ENCODE measurements at places on chromosomes 2 and 18.

- no peak for DNase-seq
Observed at GRCh38 chr2:29459445-29460179, 344.4 kb downstream of the CLIP4 start.

- DNase-seq, result no peak
Observed at GRCh38 chr18:67599277-67599676, 82.8 kb upstream of the DSEL start.

DNA sequence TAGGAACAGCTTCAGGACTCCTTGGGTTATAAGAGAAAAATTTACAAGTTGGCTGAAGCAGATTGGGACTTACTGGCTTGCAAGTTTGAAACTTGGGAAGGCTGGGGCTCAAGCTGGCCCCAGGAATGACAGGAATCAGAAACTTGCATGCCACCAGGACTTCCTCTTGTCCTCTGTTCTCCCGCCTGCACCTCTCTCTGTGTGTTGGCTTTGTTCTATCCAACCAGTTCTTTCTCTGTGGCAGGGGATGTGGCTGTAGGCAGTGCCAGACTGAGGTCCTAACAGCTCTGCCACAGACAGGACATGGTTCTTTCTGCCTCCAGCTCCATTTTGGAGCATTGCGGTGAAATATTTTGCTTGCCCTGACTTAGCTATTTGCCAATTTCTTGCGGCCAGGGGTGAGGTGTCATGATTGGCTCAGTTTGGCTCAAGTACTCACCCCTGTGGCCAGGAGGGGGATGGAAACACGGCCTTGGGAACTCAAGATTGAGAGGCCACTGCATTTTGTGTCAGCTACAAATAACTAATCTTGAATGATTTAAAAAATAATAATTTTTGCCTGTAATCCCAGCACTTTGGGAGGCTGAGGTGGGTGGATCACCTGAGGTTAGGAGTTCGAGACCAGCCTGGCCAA is 48.9 kb downstream of the MEP1B start:
- no peak for DNase-seq

GRCh38 chr2:16038621-16039020 is 98.3 kb downstream of the MYCN start:
- no peak for DNase-seq

GRCh38 chr2:58664523-58665151 is 423.5 kb upstream of the FANCL start:
- no peak for DNase-seq

DNA sequence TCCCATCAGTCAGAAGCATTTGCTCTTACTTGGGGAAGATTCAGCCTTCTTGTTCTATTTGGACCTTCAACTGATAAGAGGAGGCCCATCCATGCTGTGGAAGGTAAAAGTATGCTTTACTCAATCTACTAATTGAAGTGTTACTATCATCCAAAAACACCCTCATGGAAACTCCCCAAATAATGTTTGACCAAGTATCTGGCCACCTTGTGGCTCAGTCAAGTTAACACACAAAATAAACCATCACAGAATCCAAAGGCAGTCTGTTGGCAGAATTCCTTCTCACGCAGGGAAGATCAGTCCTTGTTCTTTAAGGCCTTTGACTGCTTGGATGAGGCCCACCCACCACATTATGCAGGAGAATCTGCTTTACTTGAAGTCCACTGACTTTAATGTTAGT is 531.2 kb upstream of the SMIM21 start:
- no peak for DNase-seq

DNA sequence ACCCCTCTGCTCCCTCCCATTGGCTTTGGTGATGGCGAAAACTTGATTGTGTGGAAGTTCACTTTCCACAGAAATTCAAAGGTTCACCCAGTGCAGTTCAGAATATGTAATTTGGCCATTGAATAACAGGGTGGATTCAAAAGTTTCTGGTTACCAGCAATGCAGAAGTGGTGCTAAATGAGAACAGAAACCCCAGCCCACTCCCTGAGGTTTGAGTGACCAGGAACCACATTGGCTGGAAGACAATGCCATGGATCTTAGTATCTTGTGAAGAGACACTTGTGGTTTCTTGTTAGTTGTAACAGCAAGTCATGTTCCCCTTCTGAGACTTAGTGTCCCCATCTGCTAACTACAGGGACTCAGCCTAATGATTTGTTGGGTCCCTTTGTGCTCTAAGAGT is 49.8 kb downstream of the QPCT start:
- DNase-seq, result no peak

GRCh38 chr2:42859006-42859552 is 66.7 kb upstream of the HAAO start:
- DNase-seq, result peak; percentile 33
